ENCODE measurements at places on chromosomes 2 and 18.

GRCh38 chr2:238600506-238601432, 174.0 kb downstream of the ASB1 start:
- DNase-seq = no peak

- DNase-seq = no peak
Observed at GRCh38 chr2:112972423-112973086, 5.3 kb upstream of the IL36G start.

DNA sequence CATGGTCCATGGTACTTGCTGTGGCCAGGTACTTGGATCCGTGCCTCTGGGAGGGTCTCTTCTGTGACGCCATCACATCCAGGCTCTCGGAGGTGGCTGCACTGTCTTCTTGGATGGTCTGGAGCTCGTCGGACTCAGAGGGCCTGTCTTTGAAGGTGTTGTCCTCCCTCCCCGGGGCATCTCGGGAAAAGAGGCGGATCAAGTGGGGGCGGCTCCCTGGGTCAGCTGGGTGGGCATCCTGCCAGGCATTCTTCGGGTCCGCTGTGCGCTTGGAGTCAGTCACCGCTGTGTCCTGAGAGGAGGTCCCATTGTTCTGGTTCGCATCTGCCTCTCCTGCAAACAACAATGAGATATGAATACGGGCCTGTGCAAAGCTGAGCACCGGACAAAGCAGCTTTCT, 115.6 kb downstream of the MBP start:
- peak; percentile 96 for DNase-seq

- DNase-seq = no peak
Observed at GRCh38 chr2:155972916-155973315, 359.6 kb downstream of the NR4A2 start.

DNA sequence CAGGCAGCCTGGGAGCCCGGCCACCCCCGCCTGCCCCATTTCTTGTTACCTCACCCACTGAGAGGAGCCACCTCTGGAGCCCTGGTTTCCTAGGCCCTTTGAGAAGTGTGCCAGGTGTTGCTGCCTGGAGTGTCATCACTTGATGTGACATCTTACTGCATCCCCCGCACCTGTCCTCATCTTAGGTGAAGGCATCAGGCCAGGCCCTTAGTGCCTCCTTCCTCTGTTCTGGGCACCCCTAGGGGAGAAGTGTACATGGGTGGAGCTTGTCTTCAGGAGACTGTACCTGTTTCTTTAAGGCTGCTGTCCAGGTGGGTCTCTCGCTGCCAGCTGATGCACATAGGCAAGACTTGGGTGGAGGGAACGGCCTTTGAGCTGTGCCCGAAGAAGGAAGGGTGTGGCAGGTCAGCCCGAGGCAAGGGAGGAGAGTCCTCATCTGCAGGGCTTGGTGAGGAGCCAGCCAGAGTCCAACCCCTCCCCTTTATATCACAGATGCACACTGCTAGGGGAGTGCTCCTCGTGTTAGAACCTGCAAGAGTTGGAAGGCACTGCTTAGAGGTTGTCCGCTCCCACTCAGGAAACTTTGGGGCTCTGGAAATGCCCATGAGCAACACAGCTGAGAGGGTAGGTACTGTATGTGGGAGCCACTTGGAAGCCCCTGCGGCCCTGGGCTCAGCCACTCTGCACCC, 45.9 kb downstream of the NCK2 start:
- DNase-seq = no peak

GRCh38 chr2:72744049-72744448, 81.8 kb downstream of the EXOC6B start:
- no peak for DNase-seq

- DNase-seq = no peak
Observed at GRCh38 chr18:8283891-8284585, 325.2 kb upstream of the RAB12 start.

DNA sequence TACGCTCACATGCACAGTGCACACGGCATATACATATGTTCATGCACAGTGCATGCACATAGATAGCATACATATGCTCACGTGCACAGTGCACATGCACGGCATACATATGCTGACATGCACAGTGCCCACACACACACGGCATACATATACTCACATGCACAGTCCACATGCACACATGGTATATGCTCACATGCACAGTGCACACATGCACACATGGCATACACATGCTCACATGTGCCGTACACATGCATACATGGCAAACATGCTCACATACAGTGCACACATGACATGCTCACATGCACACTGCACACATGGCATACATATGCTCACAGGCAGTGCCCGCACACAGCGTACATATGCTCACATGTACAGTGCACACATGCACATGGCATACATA, 97.7 kb upstream of the CTDP1 start:
- DNase-seq = no peak

DNA sequence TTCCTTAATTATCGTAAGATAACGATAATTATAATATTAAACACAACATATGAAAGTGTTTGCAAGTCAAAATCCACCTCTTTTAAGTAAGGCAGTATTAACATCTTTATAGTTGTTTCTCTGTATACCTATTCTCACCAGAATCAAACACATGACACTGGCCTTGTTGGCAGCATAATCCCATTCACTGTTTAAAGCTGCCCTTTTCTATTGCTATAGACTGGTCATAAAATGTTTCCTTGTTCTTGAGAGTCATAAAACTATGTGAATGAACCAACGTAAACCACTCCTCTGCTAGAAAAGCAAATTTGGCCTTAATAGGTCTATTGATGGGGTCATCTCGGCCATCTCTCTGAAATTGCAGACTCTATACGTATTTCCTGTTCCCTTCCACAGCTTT, 293.1 kb downstream of the SLC8A1 start:
- no peak for DNase-seq
